ENCODE measurements at places on chromosomes 4 and X.
A peak's percentile ranks its signal among the peaks of the same experiment; 100 is the strongest.

DNA sequence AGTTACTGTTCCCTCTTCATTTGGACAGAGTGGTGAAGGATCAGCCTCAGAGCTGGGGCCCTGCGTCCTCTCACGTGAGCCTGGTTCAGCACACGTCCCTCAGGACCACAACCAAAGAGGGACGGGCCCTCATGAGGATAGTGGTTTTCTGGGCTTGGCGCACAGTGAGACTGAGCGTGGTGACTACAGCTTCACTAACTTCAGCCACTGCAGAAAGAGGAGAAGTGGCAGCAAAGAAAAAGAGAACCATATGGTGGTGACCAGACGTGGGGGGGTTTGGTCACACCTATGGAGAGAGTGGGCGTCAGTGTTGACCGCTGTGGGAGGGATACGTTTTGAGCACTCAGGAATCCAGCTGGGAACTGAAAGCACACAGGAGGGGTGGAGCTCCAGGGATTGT lies 21.8 kb upstream of the TNIP3 start:
- DNase-seq, result no peak

GRCh38 chr4:38663090-38663800 lies 754 bp upstream of the KLF3 start:
- no peak for DNase-seq

- DNase-seq, result no peak
Observed at GRCh38 chrX:49310371-49310770, 6.9 kb downstream of the GAGE10 start.

- no peak for DNase-seq
Observed at GRCh38 chr4:87886083-87886482, 53.3 kb downstream of the MEPE start.

GRCh38 chr4:152663203-152664066 lies 16.4 kb downstream of the TMEM154 start:
- no peak for DNase-seq

DNA sequence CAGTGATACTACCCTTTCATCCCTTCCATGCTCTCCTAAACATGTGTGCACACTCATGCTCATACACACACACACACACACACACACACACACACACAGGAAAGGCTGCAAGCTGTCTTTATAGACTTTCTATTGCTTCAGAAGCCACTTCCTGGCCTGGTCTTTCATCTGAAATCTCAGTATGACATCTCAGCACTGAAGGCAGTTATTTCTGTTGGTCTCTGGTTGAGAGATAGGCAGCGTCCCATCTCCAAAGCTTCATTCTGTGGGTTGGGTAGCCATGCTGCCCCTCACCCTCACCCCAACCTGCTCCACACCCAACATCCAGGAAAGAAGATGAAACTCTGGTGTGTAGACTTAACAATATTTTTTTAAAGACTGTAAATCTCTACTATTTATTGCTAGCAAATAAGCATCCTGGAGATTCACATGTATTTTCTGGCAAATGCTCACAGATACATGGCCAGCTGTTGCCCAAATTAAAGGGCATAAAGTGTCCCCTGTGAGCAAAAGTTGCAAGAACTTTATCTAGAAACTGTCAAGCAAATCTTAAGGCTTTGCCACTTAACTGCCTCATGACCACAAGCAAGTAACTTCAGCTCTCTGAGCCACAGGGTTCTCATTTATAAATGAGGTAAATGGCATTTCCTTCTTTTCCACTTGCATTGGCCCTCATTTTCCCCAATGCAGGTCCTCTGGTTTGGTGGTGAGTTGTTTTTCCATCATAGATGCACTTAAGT lies 189.8 kb upstream of the AFF2 start:
- DNase-seq, result no peak

- DNase-seq, result no peak
Observed at GRCh38 chr4:87758270-87758669, 41.1 kb upstream of the IBSP start.

DNA sequence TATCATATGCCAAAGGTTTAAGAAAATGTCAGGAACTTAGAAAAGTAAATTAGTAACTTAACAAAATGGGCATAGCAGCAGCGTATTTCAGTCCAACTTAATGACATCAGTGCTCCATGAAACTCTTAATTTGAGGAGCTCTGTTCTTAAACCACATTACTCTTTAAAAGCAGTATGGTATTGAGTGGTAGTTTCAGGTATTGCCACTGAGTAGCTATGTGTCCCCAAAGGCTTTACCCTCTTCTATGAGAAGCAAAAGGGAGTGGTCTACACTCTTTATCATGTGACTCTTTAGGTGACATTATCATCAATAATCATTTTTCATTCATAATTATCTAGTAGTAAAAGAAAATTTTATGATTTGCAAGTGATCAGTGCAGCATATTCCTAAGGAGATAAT lies 158.3 kb downstream of the STIM2 start:
- DNase-seq, result no peak

- no peak for DNase-seq
Observed at GRCh38 chr4:118082182-118082581, 47.9 kb downstream of the NDST3 start.

GRCh38 chr4:136763919-136764318 lies 768.4 kb downstream of the PCDH18 start:
- DNase-seq, result no peak

DNA sequence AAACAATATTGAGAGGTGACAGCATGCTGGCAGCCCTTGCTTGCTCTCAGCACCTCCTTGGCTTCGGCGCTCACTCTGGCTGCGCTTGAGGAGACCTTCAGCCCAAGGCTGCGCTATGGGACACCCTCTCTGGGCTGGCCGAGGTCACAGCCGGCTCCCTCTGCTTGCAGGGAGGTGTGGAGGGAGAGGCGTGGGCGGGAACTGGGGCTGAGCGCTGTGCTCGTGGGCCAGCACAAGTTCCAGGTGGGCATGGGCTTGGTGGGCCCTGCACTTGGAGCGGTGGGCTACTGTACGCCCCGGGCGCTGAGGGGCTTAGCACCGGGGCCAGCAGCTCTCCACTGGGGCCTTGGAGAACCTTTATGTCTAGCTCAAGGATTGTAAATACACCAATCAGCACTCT lies 1613.8 kb upstream of the IGFBP7 start:
- peak; percentile 51 for DNase-seq

DNA sequence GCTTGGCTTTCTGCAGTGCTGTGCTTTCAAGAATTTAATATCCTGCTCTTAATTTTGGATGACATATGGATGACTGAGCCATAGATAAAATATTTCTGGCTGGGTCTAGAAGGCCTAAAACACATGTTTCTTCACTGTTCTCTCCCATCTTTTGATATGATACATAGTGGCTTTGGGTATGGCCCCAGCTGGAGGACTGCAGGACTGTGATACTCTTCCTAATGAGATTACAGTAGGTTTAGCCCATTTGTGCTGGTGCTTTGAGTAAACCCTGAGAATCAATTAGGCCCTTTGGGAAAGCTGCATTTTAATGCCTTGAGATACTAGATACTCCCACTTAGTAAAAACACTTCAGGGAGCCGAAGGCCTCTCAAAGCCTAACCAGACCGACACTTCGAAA lies 38.0 kb downstream of the KIT start:
- DNase-seq, result no peak

- no peak for DNase-seq
Observed at GRCh38 chr4:124423160-124423559, 289.4 kb downstream of the ANKRD50 start.

DNA sequence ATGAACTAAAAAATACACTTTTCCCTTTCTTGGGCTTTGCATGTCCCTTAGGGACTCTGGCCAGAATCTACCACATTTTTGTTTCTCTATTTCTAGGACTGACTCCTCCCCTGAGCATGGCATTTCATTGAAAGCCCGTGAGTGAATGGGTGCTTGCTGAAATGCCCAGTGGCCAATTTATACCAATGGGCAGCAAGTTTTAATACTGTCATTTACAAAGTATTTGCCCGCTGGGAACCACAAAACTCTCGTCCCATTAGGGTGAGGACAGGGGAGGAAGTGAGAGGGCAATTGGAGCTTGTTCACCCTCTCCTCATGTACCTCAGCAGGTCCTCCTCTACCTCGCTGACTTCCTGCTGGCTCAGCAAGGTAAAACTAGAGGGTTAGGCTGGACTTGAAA lies 1.1 kb downstream of the SRPX2 start:
- no peak for DNase-seq

GRCh38 chrX:132217203-132218073 lies 1.8 kb downstream of the RAP2C start:
- DNase-seq, result peak; percentile 70

GRCh38 chr4:24076811-24077210 lies 187.0 kb upstream of the PPARGC1A start:
- no peak for DNase-seq

GRCh38 chr4:22444813-22445212 lies 71.1 kb downstream of the ADGRA3 start:
- DNase-seq, result no peak

DNA sequence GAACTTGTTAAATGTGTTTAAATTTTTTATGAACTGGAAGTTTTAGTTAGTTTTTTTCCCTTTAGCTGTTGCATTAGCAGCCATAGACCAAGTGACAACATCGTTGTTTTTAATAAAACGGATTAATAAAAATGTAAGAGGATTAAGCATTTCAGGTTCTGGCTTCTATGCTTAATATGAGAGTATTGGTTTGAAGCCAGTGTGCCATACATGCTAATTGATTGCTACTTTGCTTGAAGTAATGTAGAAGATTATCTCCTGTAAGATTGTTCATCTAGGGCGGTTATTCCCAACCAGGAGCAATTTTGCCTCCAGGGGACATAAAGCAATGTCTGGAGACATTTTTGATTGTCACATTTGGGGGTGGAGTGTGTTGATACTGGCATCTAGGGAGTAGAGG lies 54.3 kb downstream of the TLL1 start:
- no peak for DNase-seq

- DNase-seq, result peak; percentile 54
Observed at GRCh38 chr4:119103263-119103662, 32.4 kb upstream of the MYOZ2 start.

GRCh38 chr4:38131371-38132091 lies 171.3 kb downstream of the PTTG2 start:
- DNase-seq, result no peak

GRCh38 chr4:93617606-93618005 lies 210.9 kb upstream of the ATOH1 start:
- no peak for DNase-seq

DNA sequence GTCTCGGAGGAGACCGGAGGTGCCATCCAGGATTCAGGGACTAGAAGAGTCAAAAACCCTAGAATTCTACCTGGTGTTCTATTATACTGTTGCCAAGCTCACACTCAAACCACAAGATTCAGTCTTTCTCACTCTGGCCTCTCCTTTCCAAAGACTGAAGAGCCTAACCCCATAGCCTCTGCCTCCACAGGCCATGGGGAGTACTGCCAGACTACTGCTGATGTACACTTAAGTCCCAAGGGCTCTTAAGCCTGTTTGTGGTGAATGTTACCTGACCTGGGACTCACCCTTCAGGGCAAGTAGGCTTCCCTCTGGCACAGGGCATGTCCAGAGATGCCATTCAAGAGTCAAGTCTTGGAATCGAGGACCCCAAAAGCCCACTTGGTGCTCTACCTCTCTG lies 58.9 kb upstream of the IRS4 start:
- no peak for DNase-seq

DNA sequence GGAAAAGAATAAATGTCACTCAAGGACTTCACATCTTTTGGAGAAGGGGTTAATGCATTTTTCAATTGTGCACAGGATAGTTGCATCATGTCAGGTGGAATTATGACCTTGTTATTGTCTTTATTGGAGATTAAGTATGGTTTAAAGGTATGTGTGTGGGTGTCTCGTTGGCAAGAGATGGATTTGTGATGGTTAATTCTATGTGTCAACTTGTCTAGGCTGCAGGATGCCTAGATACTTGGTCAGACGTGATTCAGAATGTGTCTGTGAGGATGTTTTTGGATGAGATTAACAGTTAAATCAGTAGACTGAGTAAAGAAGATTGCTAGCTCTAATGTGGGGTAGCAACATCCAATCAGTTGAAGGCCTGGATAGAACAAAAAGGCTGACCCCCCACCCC lies 42.2 kb upstream of the HSD17B10 start:
- no peak for DNase-seq

DNA sequence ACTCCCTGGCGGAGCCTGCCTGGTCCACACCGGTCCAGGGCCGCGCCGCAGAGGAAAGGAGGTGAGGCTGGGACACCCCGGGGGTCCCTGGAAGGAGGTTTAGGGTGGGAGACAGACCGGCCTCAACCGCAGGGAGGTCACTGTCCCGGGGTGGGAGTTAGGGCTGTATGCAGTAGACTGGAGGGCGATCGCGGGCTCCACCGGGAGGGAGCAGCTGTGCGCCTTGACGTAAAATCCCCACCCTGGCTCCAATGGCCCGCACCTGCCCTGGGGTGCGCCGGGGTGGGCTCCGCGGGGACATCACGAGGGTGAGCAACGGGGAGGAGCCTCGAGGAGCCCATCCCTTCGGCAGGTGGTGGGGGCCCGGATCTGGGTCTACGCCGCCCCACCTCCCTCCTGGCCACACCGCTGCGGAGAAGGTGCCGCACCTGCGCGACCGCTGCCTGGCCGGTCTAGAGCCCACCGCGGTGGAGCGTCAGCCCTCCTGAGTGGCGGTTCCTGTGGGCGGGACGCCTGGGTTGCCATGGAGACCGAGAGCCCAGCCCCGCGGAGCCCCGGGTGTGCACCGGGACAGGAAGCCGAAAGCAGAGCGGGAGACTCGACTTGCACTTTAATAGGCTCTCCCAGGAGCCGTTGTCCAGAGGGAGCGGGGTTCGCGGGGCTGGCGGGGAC lies 105.1 kb downstream of the ADRA2C start:
- peak; percentile 78 for DNase-seq

- DNase-seq, result no peak
Observed at GRCh38 chr4:129358571-129358970, 262.6 kb downstream of the C4orf33 start.

GRCh38 chr4:84915396-84915780 lies 51.1 kb downstream of the WDFY3 start:
- DNase-seq, result no peak

GRCh38 chrX:5180135-5180741 lies 1048.4 kb downstream of the NLGN4X start:
- DNase-seq, result no peak

- no peak for DNase-seq
Observed at GRCh38 chrX:28311466-28311865, 275.8 kb upstream of the IL1RAPL1 start.

DNA sequence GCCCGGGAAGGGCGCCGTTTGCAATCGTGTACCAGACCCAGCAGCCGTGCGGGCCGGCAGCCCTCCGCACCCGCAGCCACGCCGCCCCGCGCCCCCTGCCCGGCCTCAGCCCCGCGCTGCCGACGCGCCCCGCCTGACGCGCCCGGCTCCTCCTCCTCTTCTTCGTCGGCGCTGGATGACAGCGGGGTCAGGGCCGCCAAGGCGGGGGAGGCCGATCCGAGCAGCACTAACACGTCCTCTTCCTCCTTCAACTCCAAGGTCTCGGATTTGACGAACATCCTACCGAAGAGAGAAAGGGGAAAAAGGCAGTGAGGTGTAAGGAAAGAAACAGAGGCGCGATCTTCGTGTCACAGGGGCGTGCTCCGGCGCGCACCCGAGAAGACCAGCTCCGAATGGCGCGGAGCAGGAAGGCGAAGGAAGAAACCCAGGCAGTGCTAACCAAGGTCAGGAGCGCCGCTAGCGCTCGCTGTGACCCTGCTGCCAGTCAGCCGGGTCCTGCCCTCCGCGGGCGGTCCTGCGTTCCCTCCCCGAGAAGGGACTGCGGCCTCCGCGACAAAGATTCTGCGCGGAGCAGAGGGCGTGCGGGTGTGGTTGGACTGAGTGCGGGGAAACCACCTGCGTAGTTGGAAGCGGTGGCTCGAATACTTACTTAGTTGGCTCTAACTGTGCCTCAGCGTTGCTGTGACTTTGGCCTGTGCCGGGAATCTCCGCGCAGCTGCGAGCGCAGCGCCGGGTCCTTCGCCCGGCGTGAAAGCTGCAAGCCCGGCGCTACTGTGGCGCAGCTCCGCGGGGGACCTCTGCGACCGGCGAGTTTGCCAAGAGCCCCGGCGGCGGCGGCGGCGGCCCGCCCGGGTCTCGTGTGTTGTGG lies 548 bp downstream of the NEUROG2 start:
- no peak for DNase-seq

Data from upper lobe of left lung (tissue), 6 donors.